GM10248 (cell line): ENCODE measurements at places on chromosomes 2 and 18.

GRCh38 chr18:24546307-24546706 lies 85.9 kb downstream of the HRH4 start:
- DNase-seq, result no peak

DNA sequence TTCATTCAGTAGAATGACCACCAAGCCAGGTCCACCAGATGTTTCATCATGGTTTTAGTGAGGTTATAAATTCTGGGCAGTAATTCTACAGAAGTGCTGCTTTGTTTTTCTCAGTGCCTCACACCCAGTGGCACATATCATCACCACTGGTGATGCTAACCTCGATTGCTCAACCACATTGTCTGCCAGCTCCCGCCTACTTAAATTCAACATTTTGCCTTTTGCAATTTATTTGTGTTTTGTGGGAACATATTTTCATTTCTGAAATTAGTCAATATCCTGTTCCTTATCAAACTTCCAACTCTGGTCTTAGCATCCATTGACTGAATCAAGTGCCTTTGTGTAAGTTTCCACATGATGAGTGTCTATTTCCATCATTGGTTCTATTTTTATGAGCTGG lies 62.3 kb upstream of the TMEM178A start:
- DNase-seq, result no peak

DNA sequence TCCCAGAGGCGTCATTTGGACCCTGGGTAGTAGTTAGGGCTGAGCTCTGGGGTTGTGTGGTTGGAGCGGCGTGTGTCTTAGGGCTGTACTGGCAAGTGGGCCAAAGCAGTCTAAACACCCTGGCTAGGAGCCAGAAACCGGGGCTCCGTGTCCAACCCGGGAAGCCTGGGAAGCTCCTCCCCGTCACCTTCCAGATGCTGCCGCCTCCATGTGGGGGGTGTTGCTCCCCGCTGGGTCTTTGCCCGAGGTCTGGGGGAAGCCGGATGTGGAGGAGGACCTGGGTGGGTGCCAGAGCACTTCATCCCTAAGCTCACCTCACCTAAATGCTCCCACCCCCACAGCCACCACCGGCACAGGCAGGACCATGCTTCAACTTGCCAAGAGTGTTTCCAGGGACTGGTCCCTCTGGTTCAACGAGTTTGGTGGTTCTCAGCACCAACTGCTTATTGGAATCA lies 25.4 kb downstream of the TET3 start:
- DNase-seq, result no peak

DNA sequence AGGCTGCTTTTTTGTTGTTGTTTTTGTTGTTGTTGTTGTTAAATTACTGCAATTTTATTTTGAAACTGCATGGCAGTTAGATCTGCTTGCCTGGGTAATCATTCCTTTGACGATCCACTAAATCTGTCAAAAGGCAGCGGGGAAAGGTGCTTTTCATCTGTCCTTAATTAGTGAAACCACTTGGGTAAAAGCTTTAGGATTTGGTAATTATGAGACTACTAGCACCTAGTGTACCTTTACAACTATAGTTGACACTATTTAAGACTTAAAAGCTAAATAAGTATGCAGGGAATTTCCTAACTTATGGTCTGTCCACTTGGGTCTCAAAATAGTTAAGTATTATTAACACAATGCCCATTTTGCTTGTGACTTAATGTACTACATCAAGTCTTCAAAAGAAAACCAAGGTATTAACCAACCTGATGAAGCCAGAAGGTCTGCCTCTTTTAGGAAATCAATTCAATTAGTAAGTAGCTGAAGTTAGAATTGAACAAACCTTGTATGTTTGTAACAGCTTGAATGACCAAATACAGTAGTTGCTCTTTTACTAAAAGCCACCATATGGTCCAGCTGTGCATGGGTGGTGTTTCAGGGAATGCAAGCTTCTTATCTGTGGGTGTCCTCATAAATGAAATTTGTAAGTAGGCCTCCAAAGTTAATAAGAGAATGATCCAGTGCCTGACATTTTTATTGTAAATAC lies 44.8 kb downstream of the NAB1 start:
- DNase-seq, result no peak

GRCh38 chr2:69299772-69300516 lies 87.1 kb downstream of the GFPT1 start:
- no peak for DNase-seq

- DNase-seq, result no peak
These were observed 56.7 kb downstream of the HS1BP3 start for GRCh38 chr2:20594048-20594750.

GRCh38 chr2:62383846-62384245 lies 122.1 kb downstream of the TMEM17 start:
- no peak for DNase-seq

DNA sequence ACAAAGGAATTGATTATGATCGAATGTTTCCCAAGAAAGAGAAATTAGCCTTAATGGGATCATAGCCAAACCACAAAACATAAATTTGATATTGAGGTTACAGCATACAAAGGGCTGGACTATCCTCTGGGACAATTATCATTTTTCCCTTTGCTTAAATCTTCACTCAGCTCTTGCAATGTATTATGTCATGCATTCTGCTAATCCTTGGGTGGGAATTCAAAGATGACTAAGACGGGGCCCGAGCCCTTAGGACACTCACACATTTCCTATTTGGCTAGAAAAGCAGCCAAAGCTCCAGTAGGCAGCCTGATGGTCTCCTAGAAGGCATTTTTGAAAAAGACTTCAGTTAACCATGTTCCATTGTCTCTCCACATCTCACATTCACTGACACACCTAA lies 17.2 kb upstream of the NMI start:
- no peak for DNase-seq

DNA sequence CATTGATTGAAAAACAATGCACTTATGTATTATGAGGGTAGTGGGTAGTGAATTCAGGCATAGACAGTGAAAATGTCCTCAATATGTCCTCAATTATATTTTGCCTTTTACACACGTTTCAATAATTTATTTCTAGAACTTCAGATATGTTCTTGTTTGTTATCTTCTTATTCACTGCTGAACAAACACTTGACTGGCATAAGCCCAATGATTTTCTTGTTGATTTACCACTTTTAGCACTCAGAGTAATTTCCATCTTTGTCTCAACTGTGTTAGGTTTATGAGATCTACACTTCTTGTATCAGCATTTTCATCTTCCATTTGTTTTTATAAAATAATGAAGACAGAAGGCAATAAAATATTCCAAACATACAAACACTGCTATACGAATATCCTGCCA lies 61.8 kb upstream of the DCC start:
- DNase-seq, result no peak

GRCh38 chr2:113157897-113158753 lies 15.6 kb upstream of the PSD4 start:
- DNase-seq, result no peak
